CD4-positive, alpha-beta T cell (primary cell): ENCODE measurements at places on chromosomes 12 and 14. TPM values are rescaled to one million over a fixed set of nuclear protein-coding genes. Genes with fewer than 3 reads are reported as not detected.

GRCh38 chr14:95597784-95598211 is 62.9 kb downstream of the GLRX5 start:
- DNase-seq, result no peak

GRCh38 chr14:42140001-42140400 is 533.3 kb downstream of the LRFN5 start:
- no peak for DNase-seq

DNA sequence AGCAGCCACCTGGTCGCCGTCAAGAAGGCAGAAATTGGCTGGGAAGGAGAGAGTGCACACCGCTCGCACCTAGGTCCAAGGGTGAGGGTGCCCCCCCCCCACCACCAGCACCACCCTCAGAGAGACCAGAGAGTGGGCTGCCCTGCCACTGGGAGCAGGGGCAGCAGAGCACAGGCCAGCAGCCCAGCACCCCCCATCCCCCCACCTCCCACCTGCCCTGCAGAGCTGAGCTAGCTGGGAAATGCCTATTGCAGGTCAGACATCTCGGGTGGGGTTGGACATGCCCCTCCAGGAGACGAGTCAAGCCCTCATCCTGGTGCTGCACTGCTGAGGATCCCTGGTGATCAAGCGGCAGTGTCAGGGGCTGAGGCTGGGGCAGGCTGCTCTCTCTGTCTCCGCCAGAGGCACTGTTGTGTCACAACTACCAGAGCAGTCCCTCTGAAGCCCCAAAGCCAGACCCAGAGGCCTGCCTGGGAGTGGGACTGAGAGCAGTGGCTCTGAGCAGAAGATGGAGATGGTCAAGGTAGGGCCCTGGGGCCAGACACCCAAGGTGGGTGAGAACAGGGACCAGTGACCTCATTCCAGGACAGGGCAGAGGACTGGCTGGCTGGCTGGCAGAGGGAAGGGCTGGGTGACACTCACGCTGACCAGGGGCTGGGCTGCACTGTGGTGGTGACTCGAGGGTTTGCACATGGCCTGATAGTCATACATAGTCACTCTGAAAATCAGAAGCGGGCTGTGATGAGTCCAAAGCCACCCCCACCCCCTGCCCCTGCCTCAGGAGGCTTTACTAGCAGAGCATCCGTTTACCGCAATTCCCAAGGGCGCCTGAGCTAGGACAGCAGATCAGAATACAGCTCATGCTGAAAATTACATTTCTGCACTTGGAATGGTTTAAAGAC is 19.7 kb upstream of the LRTM2 start:
- no peak for DNase-seq

DNA sequence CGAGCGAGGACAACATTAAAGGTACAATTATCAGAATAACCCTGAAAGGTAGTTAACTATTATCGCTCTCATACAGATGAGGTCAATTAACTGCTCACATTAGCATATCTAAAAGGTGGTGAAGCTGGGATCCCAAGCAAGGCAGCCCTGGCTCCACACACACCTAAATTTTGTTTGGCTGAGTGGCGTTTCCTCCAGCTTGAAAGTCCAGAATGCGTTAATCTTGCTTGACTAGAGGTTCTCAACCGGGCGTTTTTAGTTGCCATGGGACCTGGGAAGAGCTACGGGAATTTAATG is 531 bp downstream of the DLGAP5 start:
- DNase-seq, result no peak

GRCh38 chr12:72547573-72547972 is 275.4 kb downstream of the TRHDE start:
- no peak for DNase-seq

DNA sequence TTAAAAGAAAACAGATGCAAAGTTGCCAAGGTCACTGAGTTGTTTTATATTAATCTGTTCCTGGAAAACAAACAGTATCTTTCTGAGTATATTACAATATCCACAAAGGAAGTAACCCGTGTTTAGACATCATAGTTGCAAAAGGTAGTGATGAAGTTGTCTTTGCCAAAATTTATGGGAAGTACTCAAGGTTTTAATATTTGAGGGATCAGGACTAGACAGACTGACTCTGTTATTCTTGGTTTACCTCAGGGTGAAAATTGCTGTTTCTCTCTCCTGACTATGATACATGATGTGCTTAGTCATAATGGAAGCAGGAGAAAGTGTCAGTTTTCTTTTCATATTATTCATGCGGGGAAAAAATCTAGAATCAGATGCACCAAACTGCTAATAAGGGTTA is 28.3 kb downstream of the TMEM233 start:
- DNase-seq, result no peak

- no peak for DNase-seq
Observed at GRCh38 chr12:57049119-57049446, 846 bp downstream of the MYO1A start.

DNA sequence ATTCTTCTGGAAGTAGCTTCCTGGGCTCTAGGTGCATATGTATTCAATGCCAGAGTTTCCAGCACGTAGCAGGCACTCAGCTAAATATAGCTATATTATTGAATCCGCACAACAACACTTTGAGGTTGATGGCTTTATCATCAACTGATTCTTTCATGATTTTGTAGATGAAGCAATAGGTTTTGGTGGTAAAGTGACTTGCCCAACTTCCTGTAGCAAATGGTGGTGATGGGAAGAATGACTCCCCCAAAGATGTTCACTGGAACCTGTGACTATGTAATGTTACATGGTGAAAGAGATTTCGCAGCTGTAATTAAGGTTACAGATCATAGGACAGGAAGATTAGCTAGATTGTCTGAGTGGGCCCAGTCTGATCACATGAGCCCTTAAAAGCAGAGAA is 3.2 kb downstream of the TDRD9 start:
- DNase-seq, result no peak

- no peak for DNase-seq
Observed at GRCh38 chr14:94643316-94644101, 31.3 kb downstream of the SERPINA3 start.

DNA sequence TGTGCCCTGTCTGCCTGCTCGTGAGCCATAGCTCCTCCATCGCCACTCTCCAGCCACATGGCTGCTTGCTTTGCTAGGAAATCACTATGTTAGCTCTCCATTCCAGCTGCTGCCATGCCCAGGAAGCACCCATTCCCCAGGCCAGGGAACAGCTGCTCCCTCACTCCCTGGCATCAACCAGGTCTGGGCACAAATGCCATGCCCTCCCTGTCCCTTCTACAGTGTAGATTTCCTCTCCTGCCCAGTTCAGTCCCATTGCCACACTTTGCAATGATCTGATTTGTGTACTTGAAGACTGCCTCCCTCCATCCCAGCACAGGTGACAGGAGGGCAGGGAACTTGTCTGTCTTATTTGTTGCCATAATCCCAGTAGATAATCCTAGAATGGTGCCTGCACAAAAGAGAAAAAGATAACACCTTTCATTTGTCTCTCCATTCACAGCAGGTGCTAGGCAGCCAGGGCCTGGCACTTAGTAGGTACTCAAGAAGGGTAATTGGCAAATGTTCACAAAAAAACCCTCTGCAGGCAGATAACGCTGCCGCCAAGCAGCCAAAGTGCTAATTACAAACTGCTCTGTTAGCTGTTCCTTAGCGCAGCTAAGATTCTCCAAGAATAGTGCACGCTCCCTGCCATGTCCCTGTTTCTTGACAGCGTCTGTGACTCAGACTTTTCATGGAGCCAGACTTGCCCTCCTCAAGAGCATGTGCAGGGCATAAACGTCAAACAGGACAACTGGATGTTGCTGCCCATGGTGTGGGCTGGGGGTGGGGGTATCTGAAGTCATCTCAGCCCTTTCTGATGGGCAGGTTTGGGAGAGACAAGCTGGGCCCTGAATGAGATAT is 69.1 kb downstream of the ARL6IP4 start:
- DNase-seq, result no peak

- DNase-seq, result no peak
Observed at GRCh38 chr14:85344171-85344570, 185.8 kb upstream of the FLRT2 start.

The CPNE6 gene
- total RNA-seq, result not detected

The TAS2R43 gene
- 2.3 TPM for total RNA-seq

The MYO1H gene
- total RNA-seq, result not detected

The LPAR5 gene
- 3.0 TPM for total RNA-seq

The SOAT2 gene
- 0.49 TPM for total RNA-seq
